ENCODE measurements at places on chromosomes 7 and 10.
A peak's percentile ranks its signal among the peaks of the same experiment; 100 is the strongest.

DNA sequence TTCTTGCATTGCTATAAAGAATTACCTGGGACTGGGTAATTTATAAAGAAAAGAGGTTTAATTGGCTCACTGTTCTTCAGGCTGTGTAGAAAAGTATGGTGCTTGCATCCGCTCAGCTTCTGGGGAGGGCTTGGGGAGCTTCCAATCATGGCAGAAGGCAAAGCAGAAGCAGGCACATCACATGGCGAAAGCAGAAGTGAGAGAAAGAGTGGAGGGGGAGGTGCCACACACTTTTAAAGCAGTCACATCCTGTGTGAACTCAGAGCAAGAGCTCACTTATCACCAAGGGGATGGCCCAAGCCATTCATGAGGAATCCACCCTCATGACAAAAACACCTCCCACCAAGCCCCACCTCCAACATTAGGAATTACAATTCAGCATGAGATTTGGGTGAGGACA is 303.5 kb downstream of the OTUD1 start:
- DNase-seq = no peak

DNA sequence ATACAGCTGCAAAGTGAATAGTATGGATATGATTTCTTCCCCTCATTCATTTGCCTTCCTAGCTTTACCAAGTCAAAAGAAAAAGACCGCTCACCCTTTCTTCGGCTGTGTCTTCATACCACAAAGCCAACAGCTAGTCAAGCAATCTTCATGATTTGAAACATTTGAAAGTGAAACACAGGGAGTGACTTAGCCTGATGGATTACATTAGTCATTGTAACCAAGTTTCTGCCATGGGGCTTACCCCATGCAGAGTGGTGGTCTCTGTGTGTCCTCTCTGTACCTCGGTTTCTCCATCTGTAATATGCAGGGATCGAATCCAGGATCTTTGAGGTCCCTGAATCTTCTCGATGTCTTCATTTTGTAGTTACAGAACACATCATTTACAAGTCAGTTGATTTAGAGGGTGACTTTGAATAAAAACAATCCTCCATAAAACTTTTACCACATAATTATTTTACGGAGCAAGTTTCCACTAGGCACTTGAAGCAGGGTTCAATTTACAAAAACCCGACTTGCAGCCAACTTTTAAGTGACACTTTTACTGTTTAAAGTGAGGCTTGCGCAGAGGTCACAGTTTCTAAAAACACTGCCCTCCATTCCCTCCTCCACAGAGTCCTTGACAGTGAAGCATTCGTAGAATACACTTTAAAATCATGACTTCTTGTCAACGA is 2.2 kb upstream of the LGI1 start:
- DNase-seq = no peak

GRCh38 chr7:99473315-99473596 is 566 bp downstream of the ZNF789 start:
- DNase-seq = peak; percentile 42

GRCh38 chr10:115073796-115074195 is 19.4 kb upstream of the ATRNL1 start:
- DNase-seq = no peak

- DNase-seq = no peak
These were observed 180.2 kb upstream of the FZD8 start for GRCh38 chr10:35822316-35822715.

DNA sequence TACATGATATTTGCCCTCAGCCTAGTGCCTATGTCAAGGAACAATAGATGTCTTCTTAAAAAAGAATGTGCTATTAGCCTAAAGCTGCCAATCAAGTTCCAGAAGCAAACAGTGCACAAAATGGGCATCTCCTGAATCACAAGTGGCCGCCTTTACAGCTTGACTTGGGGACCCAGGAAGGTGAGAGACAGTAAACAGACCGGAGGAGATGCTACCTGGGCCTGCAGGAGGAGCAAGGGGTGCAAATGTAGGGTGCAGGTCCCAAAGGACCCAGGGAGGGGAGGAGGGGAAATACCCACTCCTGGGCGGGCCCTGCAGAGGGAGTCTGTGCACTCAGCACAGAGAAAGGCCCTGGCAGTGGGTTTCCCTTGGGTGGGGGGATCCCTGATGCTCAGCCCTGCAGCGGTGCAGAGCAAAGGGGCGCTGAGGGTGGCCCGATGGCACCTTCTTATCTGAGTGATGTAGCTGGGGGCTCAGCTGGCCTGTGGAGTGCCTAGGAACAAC is 147.7 kb downstream of the WDR11 start:
- DNase-seq = no peak

DNA sequence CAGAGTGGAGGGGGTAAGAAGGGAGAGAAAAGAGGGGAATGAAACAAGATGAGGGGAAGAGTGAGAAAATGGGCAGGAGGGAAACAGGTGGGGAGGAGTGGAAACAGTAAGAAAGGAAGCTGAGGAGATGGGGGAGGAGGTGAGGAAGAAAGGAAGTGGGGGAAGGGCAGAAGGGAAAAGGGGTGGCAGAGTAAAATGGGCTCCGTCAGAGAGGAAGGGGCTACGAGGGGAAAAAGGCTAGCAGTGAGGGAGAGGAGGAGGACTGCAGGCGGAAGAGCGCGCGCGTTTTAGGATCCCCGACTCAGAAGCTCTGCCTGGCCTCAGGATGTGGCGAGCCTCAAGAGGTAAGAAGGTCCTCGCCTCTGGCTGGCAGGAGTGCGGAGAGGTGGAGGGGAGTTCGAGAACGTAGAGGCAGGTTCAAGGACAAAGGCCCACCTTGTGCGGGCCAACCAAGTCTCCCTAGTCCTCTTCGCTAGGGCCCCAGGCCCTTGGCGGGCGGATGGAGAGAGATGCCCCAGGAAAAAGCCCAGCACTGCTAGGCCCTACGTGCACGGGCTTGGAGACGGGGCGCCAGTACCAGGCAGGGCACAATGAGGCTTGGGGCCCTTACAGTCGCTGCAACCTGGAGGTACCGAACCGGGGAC is 5.8 kb upstream of the NKX2-3 start:
- DNase-seq = no peak

GRCh38 chr7:30255064-30255769 is 29.2 kb upstream of the ZNRF2 start:
- no peak for DNase-seq

- DNase-seq = no peak
These were observed 116.6 kb upstream of the MACROH2A2 start for GRCh38 chr10:69936091-69936490.

- no peak for DNase-seq
These were observed 18.3 kb downstream of the SGPL1 start for GRCh38 chr10:70834021-70834420.

DNA sequence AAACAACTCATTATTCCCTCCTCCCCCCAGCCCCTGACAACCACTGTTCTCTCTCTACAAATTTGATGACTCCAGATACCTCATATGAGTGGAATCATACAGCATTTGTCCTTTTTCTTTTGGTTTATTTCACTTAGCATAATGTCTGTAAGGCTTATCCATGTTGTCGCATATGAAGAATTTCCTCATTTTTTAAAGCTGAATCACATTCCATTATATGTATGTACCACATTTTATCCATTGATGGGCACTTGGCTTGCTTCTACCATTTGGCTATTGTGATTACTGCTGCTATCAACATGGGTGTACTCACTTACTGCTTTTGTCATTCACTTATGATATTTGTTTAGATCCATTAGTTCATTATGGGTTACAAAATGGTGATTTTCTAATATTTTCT is 112.8 kb downstream of the BUB3 start:
- DNase-seq = no peak

DNA sequence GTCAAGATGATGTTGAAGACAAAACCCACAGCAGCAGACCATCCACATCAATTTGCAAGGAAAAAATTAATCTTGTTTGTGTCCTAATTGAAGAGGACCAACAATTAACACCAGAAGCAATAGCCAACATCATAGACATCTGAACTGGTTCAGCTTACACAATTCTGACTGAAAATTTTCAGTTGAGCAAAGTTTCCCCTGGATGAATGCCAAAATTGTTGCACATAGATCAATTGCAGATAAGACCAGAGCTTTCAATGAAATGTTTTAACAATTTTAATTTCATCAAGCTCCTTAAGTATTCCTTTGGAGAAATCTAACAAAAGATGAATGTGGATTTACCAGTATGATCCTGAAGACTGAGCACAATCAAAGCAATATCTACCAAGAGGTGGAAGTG is 168.6 kb downstream of the CTNNA3 start:
- no peak for DNase-seq

GRCh38 chr10:22344781-22345300 is 455 bp upstream of the SPAG6 start:
- DNase-seq = peak; percentile 12

All from CD4-positive, alpha-beta T cell treated with Interleukin-17A for 1 hour (primary cell).